Neural progenitor cell (in vitro differentiated cells): ENCODE measurements at places on chromosomes 5 and 9.

- peak; percentile 45 for DNase-seq
Measured at GRCh38 chr5:115295777-115296123, 704 bp downstream of the CCDC112 start.

GRCh38 chr5:41418220-41419031, 92.0 kb downstream of the PLCXD3 start:
- DNase-seq: peak; percentile 8

DNA sequence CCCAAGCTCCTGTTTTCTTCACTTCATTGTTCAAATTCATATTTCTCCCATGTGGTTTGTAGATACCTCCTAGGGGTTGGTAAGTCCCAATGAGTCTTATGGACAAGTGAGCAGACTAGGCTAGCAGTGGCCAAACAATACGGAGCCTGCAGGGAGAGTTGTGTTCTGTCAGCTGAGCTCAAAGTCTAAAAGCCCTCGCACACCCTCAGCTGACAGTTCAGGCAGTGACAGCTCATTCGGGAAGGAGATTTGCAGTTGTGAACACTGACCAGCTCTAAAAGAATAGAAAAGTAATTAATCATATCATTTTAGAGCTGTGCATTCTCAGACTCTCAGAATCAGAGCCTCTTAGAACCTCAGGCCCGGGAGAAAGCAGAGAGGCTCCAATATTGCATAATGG, 95.1 kb downstream of the SH3TC2 start:
- no peak for DNase-seq

DNA sequence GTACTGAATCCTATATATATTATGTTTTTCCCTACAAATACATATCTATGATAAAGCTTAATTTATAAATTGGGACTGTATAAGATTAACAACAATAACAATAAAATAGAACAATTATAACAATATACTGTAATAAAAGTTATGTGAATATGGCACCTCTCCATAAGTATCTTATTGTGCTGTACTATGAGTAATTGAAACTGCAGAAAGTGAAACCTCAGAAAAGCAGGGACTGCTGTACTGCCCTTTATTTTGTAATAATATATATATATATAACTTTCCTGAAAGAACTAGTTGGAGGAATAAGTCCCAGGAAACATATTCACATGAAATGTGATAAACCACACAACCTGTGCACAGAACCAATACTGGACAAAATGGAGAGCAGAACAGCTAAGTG, 77.3 kb downstream of the PAM start:
- no peak for DNase-seq

- DNase-seq: peak; percentile 44
Measured at GRCh38 chr5:68033029-68033428, 182.5 kb upstream of the PIK3R1 start.

DNA sequence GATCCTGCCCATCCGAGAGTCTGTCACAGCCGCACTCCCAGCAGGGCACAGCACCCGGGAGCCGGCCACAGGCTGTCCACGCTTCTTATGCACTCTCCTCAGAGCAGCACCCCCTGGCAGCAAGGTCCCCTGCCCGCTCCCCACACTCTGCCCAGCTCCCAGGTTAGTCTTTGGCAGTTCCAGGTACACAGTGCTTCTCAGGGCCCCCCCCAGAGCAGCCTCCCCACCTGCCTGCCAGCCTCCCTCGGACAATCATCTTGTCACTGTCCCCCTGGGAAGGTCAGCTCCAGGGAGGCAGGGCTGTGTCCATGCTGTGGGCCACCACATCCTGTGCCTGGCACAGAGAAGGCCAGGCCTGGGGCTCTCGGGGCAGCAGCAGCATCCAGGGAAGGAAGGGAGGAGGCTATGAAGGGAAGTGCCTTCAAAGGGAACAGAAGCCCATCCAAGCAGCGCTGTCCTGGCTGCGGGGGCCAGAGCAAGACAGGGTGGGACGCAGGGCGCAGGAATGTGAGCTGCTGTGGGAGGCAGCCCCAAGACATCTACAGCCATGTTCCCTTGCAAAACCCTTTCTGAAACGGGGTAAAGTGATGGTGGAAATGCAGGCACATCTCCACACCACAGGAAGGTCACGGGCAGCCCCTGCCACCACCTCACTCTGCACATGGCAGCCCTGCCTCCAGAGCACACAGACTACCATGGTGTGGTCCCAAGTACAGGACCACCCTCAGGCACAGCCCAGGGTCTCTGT, 68.6 kb upstream of the ADAMTS2 start:
- no peak for DNase-seq

GRCh38 chr5:83865579-83865978, 144.9 kb upstream of the HAPLN1 start:
- no peak for DNase-seq

GRCh38 chr5:172102913-172103626, 85.0 kb downstream of the STK10 start:
- DNase-seq: peak; percentile 50

DNA sequence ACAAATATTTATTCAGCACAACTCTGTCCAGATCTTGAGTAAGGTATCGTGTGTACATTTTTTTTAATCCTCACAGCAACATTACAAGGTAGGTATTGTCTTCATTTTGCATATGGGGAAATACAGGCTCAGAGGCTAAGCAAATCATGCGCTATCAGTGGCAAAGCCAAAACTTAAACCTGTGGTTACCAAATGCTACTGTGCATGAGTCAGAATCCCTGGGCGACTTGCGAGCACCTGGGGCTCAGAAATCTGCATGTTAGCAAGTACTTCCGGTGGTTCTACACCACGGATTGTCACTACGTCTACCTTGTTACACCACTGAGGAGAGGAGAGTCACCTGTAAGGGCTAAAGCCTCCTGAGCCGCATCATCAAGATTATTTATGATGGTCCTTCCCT, 21.3 kb downstream of the C5orf58 start:
- DNase-seq: no peak

DNA sequence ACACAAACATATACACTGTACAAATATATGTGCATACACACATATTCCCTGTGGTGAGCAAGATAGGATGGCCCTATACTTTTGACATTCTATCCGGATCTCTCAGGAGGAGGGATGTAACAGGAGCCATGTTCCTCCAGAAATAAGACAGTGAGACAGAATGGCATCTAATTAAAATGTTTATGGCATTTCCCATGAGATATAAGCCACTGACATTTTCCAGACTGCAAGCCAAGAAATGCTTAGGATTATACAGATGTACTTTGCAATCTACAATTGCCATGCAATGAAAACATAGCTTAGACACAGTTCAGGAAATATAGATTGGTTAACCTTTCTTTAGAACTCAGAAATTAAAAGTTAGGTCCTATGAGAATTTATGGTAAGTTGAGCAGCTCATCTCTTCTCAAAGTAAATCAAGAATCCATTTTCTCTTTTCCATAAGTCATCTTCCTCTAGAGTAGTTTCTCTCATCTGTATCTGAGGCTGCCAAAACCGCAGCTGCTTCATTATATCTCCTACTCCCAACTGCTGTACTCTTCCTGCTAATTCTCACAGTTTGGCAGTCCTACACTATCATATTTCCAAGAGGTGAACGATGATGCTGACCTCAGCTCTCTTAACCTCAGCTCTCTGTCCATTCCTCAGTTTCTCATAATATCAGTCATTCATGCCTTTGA, 1719.1 kb downstream of the MAT2B start:
- DNase-seq: no peak

DNA sequence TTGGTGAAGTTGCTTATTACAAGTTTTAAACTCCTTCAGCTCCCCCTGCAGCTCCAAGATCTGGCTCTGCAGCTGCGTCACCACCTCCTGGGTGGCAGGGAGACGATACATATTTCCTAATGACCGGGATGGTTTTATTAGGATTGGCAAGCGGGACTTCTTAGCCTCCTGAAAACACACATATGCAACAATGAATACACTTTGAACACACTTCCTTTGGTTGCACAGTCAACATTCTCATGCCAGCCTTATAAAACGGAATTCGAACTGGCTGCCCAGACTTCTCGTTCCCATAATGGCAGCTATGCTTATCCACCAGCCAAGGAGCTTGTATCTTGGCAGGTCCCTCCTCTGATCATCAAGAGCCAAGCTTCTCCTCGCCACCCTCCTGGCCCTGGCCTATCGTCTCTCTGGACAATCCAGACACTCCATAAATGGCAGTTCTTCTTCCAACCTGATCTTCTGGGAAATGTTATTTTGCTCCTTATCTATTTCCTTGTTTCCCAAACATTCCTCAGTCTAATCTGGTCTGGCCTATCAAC, 131.9 kb downstream of the CDK5RAP2 start:
- no peak for DNase-seq

GRCh38 chr9:21687351-21687750, 115.1 kb upstream of the MTAP start:
- no peak for DNase-seq

DNA sequence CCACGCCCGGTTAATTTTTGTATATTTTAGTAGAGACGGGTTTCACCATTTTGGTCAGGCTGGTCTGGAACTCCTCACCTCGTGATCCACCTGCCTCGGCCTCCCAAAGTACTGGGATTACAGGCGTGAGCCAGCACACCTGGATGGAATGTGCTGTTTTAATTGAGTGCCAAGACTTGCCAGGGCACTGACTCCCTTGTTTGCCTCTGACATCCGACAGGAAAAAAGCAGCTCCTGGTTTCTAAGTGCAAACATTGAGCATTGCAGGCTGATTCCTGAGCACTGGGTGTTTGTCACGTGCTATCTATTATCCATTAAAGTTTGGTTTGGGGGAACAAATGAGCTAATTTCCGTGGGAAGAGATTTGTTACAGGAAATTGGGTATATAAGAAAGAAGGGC, 70.6 kb upstream of the CKMT2 start:
- no peak for DNase-seq

GRCh38 chr9:128163523-128164306, 3.6 kb downstream of the BBLN start:
- DNase-seq: no peak

GRCh38 chr5:42573386-42573785, 150.1 kb downstream of the GHR start:
- DNase-seq: no peak

DNA sequence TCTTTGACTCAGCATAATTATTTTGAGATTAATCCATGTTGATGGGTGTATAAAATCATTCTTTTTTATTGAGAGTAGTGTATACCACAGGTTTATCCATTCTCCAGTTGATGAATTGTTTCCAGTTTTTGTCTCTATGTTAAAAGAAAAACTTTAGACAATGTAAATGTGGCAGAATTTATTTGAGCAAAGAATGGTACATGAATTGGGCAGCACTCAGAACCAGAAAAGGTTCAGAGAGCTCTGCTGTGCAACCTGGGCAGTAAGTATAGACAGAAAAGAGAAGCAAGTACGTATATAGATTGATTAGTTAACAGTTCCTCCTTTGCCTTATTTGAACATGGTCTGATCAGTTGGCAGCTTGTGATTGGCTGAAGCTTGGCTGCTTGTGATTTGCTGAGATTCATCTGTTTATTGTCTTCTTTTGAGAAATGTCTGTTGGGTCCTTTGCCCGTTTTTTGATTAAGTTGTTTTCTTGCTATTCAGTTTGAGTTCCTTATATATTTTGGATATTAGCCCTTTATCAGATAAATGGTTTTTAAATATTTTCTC, 41.4 kb downstream of the CDC42SE2 start:
- no peak for DNase-seq

DNA sequence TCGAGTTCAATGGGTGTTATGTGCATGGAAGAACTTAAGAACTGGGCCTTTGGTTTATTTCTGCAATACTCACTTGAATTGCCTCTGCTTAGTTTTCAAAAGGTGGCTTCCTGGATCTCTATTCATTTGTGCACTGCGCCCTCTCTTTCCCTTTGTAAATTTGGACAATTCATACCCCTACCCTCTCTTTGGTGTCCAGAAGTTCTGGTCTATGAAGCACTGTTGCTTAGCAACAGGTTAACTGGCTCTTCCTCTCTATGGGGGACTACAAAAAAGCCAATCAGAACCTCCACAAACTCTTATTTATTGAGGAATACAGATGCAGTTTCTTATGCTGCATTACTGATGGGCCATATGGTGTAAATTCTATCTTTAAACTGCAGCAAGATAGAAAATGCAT, 13.5 kb upstream of the FAM120A start:
- DNase-seq: no peak

DNA sequence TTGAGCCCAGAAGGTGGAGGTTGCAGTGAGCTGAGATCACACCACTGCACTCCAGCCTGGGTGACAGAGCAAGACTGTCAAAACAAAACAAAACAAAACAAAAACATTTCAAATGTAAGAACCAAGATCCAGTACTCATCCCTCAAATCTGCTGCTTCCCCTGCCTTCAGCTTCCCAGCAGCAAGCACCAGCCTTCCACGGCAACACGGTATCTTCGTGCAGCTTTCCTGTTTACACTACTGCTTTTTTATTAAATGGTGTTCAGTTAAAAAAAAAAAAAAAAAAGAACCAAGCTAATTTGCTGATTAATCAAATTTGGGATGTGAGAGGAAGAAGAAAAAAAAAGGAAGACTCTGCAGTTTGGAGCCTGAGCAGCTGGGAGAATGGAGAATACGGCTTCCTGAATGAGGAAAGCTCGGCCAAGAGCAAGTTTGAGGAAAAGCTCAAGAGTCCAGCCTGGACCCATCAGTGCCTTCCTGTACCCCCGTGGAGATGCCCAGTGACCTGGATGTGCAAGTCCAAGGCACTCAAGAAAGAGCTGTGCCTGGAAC, 28.0 kb upstream of the SLC2A8 start:
- no peak for DNase-seq

GRCh38 chr5:53601570-53601969, 41.1 kb downstream of the NDUFS4 start:
- no peak for DNase-seq

DNA sequence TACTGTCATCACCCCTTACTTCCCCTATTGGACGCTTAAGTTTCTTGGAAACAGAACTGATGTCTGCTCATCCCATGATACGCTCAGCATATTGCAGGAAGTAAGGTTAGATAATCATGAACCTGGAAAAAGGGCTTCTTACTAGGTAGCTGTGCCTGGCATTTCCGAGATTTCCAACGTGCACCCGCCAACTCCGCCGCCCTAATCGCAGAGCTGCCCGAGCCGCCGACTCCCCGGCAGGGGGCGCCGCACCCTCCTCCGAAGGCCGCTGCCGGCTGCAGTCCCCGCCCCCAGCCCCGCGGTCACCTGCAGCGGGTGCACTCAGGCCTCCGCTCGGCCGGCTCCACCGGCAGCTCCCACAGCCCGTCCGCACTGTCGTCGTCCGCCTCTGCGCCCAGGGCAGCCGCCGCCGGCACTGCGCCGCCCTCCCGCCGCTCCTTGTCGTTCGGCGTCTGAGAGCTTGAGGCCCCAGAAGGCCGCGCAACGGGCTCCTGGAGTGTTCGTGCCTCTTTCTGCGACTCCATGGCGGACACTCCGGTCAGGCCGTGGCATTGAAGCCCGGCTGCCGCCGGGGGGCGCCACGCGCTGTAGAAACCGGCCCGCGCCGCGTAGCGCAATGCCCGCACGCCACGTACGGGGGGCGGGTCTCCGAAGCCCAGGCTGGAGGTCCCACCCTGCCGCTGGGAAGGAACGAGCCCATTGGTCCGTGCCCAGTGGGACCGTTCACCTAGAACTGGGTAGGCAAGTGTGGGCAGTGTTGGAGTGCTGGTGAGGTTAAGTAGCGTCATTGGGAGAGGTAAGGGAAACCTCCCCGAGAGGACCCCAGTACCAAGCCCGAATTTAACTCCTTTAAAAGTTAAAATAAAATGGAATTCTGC, at the start of gene DTWD2:
TSS of gene DTWD2 (minus strand) at position 560 of the 878 bp plus-strand sequence. CDS start at position 524, 36 bp downstream.
- DNase-seq: peak; percentile 96
